NAMALWA (cell line): ENCODE measurements at places on chromosomes 5 and 9.
A peak's percentile ranks its signal among the peaks of the same experiment; 100 is the strongest.

- no peak for DNase-seq
Measured at GRCh38 chr9:73838871-73839270, 658.3 kb upstream of the RORB start.

GRCh38 chr5:143197260-143197656 lies 206.2 kb downstream of the NR3C1 start:
- DNase-seq, result no peak

GRCh38 chr9:114757984-114758383 lies 47.9 kb downstream of the TNFSF15 start:
- DNase-seq, result no peak

DNA sequence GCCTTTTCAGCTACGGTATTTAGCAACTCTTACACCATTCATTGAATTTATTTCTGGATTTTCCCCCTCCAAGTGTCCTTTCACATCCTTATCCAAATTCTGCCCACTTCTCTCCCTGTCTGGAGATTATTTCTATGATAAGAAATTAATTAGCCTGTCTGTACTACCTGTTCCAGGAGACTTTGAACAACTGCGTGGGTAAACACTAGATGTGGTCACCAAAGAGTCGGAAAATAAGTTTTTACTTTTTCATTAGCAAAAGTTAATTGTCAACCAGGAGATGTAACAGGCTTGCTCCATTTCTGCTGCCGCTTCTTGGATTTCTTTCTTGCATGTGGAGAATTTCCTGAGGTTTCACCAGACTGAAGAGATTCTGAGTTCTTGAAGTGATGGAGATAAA lies 14.0 kb downstream of the SLC1A1 start:
- no peak for DNase-seq

GRCh38 chr5:1193591-1193985 lies 7.8 kb upstream of the SLC6A19 start:
- DNase-seq, result no peak

GRCh38 chr5:140700177-140701144 lies at the start of gene ZMAT2:
TSS of gene ZMAT2 (plus strand) at chr5:140700447. CDS start at chr5:140700461, 14 bp downstream.
- peak; percentile 99 for DNase-seq

GRCh38 chr9:132365986-132366385 lies 11.2 kb upstream of the SETX start:
- DNase-seq, result no peak
